ENCODE measurements at places on chromosomes 13 and 19.
A peak's percentile ranks its signal among the peaks of the same experiment; 100 is the strongest.

DNA sequence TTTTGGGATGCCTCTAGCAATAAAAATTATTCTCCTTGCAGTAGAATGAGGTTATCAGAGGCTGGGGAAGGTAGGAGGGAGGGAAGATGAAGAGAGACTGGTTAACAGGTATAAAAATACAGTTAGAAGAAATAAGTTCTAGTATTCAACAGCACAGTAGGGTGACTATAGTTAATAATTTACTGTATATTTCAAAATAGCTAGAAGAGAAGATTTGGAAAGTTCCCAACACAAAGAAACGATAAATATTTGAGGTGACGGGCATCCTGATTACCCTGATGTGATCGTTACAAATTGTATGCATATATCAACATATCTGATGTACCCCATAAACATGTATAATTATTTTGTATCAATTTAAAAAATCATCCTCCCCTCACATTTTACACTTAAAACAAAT, 93.8 kb downstream of the CDADC1 start:
- DNase-seq = no peak

GRCh38 chr19:5801796-5802619, 2.9 kb upstream of the NRTN start:
- peak; percentile 86 for DNase-seq

DNA sequence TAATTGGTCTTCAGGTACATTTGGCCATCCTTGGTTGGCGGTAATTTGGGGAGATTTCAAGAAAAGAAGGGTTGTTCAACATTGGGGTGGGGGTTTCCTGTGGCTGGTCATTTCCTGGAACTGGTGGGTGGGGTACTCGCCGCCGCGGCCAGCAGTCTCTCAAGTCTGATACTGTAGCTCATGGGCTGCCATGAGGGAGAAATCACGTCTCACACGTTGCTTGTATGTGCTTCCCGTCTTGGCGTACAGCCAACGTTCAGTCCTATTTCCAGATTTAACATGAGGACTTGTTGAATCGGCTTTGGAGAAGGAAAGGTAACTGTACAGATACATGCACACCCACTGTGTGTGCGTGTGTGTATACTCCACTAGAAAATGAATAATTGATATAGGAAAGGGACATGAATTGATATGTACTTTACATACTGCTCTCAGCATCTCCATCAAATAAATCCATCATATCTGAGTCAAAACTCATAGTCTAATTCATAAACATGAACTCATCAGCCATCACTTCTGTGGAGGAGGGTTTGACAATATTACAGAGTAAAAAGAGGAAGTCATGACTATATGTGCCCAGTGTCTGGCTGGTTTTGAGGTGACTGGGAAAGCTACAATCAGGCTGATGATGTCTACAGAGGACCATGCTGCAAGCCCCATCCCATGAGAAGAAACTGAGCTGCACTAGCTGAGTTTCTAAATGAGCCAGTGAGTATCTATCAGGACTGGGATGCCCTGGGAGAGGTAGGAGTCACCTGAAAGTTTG, 418.1 kb downstream of the TSHZ3 start:
- no peak for DNase-seq

- no peak for DNase-seq
These were observed 12.6 kb downstream of the METTL21C start for GRCh38 chr13:102682211-102682610.

- DNase-seq = no peak
These were observed 80.1 kb downstream of the CYSLTR2 start for GRCh38 chr13:48733739-48734335.

- no peak for DNase-seq
These were observed 85.5 kb downstream of the ELF1 start for GRCh38 chr13:40933508-40934204.

DNA sequence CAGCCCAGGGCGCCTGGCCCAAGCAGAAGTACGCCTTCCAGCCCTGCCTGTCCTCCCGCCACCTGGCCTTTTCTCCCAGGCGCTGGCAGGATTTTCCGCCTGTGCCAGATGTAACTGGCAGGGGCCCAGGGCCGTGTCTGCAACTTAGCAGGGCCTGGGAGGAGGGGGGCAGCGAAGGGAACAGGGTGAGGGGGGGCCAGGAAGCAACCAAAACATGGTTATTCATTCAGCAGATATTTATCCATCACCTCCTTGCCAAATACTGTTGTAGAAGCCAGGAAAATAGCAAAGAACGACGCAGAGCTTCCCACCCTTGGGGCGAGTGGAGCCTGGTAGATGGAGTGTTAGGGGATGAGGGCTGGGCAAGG, 5.6 kb downstream of the TLE6 start:
- peak; percentile 59 for DNase-seq

GRCh38 chr13:25118378-25118905, 22.5 kb downstream of the PABPC3 start:
- DNase-seq = no peak

GRCh38 chr19:1163283-1163933, 10.7 kb downstream of the SBNO2 start:
- DNase-seq = no peak

DNA sequence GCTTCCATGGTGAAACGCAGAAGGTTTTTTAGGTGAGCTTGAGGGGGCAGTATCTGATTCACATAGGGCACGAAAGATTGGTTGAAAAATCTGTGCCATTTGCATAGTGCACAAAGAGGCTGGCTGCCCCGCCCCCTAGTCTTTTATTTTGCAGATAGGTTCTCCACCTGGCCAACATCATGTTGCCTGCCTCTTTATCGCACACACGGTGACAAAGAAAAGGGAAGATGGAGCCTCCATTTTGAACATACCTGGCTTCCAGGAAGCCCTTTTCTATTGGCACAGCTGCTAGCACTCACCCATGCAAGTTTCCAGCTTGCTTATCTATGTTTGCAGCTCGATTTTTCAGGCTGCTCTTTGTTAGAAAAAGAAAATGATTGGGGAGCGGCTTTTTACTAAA, 316.2 kb upstream of the KLHL1 start:
- no peak for DNase-seq

DNA sequence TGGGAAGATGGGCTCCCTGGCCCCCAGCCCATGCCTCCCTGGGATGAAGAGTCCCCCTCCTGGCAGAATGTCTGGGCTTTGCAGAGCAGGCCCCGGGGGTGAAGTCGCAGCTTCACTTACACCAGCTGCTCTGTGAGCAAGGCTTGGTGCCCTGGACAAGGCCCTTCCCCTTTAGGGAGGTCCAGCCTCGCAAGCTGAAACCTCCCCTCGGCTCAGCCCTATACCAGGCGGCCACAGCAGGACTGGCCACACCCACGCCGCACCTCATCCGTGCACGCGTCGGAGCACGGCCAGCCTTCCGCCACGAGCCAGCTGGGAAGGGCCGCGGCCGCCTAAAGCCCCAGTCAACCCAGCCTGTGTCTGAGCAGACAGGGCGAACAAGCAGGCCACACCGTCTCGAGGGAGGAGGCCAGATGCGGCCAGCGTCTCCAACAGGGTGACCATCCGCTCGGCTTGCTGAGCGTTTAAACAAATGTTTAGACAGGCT, 83.2 kb upstream of the MCF2L start:
- peak; percentile 95 for DNase-seq

DNA sequence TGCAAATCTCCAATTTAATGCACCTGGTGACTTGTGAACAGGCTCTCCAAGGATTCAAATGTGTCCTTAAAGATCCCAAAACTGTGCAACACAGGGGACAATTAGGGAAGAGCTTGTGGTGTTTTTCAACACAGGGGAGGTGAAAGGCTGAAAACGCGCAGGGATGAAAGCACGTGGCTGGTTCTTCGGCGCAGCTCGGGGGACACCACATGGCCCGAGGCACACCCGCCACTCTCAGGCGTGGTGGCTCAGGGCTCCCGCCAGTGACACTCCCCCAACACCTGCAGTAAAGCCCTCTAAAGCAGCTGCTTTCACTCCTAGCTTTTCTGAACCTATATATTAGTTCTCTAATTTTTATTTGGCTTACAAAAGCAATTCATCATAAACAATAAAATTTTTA, 91.9 kb downstream of the SPACA7 start:
- no peak for DNase-seq

GRCh38 chr19:17522988-17523872, 11.8 kb downstream of the PGLS start:
- DNase-seq = no peak

DNA sequence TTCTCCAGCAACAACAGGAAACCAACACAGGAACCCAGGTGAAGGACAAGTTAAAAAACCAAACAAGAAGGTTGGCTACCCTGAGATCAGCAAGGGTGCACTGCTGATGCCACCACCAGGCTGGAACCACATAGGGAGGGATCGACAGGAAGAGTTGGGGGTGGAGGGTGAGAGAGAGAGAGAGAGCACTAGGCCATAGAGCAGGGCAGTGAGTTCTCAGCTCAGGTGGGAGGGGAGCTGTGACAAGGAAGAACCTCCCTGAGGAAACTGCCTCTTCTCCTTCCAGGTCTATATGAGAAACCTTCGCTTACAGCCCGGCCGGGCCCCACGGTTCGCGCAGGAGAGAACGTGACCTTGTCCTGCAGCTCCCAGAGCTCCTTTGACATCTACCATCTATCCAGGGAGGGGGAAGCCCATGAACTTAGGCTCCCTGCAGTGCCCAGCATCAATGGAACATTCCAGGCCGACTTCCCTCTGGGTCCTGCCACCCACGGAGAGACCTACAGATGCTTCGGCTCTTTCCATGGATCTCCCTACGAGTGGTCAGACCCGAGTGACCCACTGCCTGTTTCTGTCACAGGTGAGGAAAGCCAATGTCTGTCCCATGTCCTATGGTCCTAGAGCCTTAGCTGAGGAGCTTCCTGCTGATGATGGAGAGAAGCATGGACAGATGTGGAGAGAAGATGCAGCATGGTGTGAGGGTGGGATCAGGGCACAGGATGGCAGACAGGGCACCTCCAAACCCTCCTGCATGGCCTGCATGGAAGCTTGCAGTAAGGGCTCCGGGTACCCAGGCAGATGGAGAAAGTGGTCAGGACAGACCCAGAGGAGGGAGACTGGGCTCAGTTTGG, 2.5 kb downstream of the KIR2DL4 start:
- DNase-seq = no peak

GRCh38 chr19:36152019-36152351, 262 bp downstream of the COX7A1 start:
- no peak for DNase-seq

GRCh38 chr19:7739801-7740681, 7.3 kb downstream of the CD209 start:
- no peak for DNase-seq

DNA sequence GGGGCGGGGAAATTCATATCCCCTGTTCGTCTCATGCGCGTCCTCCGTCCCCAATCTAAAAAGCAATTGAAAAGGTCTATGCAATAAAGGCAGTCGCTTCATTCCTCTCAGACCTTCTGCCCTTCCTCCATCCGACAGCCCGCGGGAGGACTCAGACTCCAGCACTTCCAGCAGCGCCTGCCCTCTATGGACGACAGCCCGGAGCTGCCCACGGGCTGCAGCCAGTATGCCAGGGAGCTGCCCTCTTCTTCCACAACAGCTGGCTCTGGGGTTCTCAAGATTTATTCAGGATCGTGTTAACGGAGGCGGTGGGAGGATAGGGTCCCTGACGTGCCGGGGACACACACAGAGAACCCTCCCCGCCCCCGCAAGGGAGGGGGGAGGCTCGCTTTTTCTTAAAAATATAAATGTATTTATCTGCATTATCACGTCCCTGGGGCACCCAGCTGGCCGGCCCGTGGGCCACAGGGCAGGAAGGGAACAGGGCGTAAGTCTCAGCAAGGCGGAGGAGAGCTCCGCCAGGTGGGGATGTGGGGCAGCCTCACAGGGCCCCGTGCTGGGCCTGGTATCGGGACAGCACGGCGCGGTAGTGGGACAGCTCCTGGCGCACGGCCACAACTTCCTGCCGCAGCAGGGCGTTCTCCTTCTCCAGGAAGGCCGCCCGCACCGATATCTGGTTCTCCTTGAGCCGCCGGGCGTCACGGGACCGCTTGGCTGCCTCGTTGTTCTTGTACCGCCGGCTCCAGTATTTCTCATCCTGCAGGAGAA, 6.7 kb downstream of the DBP start:
- peak; percentile 86 for DNase-seq

DNA sequence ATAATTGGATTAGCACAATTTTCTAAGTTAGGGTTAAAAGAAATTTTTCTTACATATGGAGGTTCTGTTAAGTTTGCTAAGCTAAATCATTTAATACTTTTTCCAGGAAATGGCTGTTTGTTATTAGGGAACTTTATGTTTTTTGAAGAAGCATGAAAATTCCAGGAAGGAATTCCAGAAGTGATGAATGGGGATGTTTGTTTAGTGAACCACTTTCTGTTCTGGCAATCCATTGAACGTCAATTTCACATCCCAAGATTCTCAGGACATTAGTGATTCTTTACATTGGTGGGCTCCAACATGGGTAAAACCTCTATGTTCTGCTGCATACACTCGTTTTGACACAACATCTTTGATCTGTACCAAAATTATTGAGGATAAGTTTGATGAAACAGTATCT, 534.4 kb downstream of the IRS2 start:
- no peak for DNase-seq

- no peak for DNase-seq
These were observed 1017.4 kb downstream of the EFNB2 start for GRCh38 chr13:105518086-105518485.

- no peak for DNase-seq
These were observed 5.1 kb upstream of the AMH start for GRCh38 chr19:2244125-2244411.

All from kidney (tissue), 22 donors.